AG09309 (cell line): ENCODE measurements at places on chromosomes 13 and 19.
A peak's percentile ranks its signal among the peaks of the same experiment; 100 is the strongest.

DNA sequence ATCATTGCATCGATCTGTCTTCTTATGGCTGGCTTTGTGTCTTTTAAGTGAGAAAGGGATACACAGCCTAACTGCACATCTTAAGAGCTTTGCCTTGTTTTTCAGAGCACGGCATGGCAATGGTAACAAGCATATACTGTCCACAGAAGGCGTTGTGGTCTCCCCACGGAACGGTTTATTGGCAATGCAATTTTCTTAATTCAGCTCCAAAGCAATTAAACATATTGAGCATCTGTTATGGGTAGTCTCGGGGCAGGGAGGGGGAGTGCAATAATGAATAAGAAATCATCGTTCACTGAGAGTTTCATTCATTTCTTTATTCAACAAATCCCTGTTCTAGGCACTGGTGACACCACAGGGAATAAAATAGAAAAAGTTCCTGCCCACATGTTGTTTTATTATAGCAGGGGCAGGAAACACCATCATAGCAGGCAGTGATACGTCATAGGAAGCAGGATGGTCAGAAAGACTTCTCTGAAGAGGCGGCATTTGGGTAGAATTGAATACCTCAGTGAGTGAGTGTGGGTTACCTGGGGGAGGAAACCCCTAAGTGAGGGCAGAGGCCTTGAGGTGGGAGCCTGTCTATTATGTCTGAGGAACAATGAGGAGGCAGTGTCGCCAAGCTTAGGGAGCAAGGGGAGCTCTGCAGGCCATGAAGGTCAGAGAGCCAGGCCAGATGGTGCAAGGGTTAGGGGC lies 185.7 kb upstream of the KL start:
- DNase-seq: no peak

- DNase-seq: peak; percentile 34
Measured at GRCh38 chr13:109840201-109840892, 54.0 kb upstream of the IRS2 start.

GRCh38 chr19:35000647-35001501 lies 751 bp downstream of the GRAMD1A start:
- no peak for DNase-seq

- DNase-seq: no peak
Measured at GRCh38 chr13:41222259-41222852, 28.0 kb upstream of the KBTBD7 start.

DNA sequence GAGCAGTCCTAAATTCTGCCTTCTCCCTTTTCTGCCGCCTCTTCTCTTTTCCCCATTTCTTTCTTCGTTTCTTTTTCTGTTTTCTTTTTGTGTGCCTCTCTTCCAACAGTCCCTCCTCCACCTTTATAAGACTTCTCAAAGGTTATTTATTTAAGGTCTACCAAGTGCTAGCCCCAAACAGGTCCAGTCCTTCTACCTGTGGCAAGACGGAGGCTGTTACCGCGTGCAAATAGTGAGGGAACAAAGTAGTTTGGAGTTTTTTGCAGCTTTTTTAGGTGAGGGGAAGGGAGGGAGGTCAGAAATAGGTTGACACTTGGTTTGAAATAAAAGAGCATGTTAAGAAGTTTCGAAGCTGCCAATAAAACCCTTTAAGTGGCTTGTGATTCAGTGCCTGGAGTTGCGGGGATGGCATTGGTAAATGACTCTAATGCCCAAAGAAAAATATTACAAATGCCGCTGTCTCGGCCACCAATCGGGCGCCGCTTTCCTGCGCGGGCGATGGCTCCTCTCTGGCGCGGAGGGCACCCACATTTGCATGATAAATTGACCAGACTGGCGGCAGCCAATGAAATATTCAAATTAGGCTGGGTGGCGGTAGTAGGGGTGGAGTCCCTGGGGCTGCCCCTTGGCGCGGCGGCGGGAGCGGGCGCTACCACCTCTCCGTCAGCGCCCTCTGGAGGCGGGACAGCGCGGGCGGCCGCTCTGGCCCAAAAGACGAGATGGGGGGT lies 7.5 kb upstream of the TSHZ3 start:
- DNase-seq: no peak

GRCh38 chr19:56405062-56405461 lies 930 bp downstream of the ZNF583 start:
- no peak for DNase-seq

- DNase-seq: no peak
Measured at GRCh38 chr13:112983428-112984196, 14.6 kb downstream of the MCF2L start.

- no peak for DNase-seq
Measured at GRCh38 chr13:31198519-31198918, 1.3 kb upstream of the B3GLCT start.

DNA sequence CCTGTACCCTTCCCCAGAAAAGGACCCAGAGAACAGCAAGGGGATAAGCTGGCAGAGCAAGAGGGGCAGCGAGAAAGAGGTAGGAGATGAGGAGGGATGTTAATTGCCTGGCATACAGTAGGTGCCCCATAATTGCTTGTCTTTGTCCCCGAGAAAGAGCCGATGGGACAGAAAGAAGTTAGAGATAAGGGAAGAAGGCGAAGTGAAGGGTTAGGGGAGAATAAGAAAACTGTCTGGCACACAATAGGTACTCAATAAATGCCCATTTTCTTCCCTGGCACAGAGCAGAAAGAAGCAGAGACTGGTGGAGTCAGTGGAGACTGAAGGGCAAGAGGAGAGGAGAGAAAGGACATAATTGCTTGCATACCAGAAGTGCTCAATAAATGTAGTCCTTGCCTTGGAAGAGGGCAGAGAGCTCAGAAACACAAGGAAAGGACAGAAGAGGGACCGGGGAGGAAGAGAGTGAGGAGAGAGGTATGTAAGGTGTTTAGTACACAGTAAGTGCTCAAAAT lies 15.9 kb downstream of the JOSD2 start:
- no peak for DNase-seq

DNA sequence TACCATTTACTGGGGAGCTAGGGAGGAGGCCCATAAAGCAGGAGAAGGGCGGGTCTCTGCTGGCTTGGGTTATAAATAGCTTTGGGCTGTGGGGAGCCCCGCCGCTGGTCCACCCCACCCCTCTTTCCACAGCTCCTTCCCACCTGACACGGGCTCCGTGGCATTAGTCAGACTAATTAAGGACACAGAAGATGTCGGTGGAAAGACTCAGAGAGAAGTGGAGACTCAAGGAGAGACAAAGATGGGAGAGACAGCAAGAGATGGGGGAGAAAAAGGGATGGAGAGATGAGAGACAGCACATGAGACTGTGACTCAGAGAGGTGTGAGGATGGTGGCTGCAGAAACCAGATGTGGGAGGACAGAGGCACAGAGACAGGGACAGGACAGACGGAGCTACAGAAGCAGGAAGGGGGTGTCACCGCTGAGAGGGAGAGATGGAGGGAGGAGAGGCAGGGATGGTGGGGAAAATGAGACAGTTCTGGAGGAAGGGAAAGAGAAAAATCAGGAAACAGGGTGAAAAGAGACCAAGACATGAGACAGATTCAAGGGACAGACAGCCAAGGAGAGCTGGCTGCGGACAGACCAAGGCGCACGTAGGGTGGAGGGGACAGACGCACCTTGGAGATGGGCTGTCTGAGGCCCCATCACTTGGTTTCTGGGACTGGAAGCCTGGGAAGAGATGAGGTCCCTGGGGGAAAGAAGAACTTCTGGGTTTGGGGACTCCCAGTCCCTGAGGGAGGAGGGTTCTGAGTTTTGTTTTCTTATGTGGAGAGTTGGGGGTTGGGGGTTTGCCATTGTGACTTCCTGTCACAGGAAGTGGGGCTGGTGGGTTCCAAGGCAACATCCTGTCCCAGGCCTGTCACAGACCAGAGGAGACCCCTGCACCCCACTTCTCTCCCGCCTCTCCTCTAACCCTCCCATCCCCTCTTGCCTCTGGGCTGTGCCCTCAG lies 4.1 kb downstream of the ARHGEF1 start:
- no peak for DNase-seq

- no peak for DNase-seq
Measured at GRCh38 chr19:12155324-12155860, 1.1 kb downstream of the ZNF625 start.
